ENCODE measurements at places on chromosomes 7 and 10. TPM values are rescaled to one million over a fixed set of nuclear protein-coding genes. Genes with fewer than 3 reads are reported as not detected.

GPAM gene
- 4.2 TPM for total RNA-seq

UBE2H gene
- 109 TPM for total RNA-seq

PNLIPRP3 gene
- not detected for total RNA-seq

NANOS1 gene
- 0.27 TPM for total RNA-seq

C10orf120 gene
- total RNA-seq, result not detected

EPO gene
- not detected for total RNA-seq

OIT3 gene
- not detected for total RNA-seq

DNA sequence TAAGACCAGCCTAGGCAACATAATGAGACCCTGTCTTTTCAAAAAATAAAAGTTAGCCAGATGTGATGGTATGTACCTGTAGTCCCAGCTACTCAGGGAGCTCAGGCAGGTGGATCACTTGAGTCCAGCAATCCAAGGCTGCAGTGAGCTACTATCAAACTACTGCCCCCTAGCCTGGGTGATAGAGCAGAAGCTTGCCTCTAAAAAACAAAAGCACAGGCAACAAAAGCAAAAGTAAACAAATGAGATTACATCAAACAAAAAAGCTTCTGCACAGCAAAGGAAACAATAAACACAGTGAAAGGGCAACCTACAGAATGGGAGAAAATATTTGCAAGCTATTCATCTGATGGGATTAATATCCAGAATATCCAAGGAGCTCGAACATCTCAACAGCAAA, 65.4 kb downstream of the FANK1 start:
- no peak for DNase-seq
- peaks cover 5% of the 10 kb centered on the region for H3K27me3 ChIP-seq
- no peaks in the 10 kb centered on the region for H3K4me1 ChIP-seq
- H3K4me3 ChIP-seq, result no peak overlapping the region

GRCh38 chr10:86715156-86715795, 41.1 kb upstream of the BMPR1A start:
- H3K4me1 ChIP-seq, result peaks cover 8% of the 10 kb centered on the region
- no peak overlapping the region for H3K27ac ChIP-seq
- H3K36me3 ChIP-seq, result no peaks in the 10 kb centered on the region
- no peak for DNase-seq
- H3K27me3 ChIP-seq, result no peaks in the 10 kb centered on the region

DNA sequence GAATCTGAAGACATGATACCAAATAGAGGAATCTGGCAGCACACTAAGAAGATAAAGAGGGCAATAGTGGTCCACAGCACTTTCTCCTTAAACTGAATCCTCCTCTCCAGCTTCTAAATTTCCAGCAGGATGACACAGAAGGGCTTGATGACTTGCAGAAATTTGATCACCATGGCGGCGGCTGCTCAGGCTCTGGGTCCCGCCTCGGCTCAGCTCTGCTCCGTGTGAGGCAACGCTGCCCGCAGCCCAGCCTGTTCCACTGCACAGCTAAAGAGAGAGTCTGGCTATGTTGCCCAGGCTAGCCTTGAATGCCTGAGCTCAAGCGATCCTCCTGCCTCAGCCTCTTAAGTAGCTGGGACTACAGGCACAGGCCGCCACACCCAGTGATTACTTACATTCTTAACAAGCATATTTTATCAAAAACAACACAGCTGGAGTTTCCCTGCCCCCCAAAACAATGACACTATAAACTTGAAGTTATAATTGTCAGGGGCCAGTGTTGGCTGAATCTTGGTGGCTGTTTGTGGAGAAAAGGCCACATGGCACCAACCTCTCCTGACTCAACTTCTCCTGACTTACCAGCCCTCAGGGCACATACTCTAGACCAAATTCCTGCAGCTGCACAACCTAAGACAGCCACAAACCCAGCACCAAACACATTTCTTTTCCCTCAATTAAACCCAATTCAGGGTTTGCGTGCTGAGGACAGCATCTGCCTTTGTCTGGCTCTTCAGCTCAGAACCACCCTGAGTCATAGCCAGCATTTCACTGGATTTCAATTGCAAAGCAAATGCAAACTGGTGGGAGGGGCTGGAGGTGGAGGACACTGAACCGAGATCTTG, 11.6 kb upstream of the TNPO3 start:
- no peaks in the 10 kb centered on the region for H3K36me3 ChIP-seq
- DNase-seq, result no peak
- H3K4me3 ChIP-seq, result no peak overlapping the region
- no peaks in the 10 kb centered on the region for H3K4me1 ChIP-seq

DNA sequence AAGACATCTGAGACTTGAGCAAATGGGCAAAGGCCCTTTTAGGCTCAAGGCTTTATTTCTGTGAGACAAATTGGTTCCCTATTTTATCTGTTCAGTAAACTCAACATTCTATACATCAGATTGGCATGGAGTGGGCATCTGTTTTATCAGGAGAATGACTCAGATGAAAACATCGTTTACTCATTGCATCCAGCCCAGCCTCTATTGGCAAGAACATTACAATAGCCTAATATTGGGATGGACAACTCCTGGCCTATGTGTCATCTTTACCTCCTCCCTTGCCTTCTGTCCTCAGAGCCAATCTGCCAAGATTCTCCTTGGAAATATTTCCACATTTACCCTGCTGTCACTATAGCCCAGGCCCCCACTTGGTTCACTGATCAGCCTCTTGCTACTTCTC, 5.5 kb upstream of the BLNK start:
- peaks cover 15% of the 10 kb centered on the region for H3K27me3 ChIP-seq
- H3K27ac ChIP-seq, result no peak overlapping the region
- H3K4me1 ChIP-seq, result no peaks in the 10 kb centered on the region
- no peak overlapping the region for H3K4me3 ChIP-seq
- no peak for DNase-seq

DNA sequence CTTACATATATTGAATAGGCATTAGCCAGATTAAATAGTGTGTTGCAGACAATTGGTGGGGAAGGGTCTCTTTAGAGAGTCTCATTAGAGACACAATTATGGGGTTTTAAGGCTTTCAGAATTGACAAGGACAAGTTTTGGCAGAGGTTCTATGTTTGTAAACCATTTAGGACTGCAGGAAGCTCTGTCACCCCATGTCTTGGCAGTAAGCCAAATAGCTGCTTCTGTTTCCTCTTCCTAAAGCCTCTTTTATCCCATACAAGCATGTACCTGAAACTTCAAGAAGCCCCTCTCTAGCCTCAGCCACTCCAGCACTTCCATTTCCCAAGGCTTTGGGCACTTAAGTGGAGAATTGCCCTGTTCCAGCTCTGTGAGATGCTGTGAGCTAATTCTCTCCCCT, 21.8 kb upstream of the LRRC4 start:
- H3K4me1 ChIP-seq, result no peaks in the 10 kb centered on the region
- no peak overlapping the region for H3K27ac ChIP-seq
- no peaks in the 10 kb centered on the region for H3K27me3 ChIP-seq
- no peak overlapping the region for H3K4me3 ChIP-seq

DNA sequence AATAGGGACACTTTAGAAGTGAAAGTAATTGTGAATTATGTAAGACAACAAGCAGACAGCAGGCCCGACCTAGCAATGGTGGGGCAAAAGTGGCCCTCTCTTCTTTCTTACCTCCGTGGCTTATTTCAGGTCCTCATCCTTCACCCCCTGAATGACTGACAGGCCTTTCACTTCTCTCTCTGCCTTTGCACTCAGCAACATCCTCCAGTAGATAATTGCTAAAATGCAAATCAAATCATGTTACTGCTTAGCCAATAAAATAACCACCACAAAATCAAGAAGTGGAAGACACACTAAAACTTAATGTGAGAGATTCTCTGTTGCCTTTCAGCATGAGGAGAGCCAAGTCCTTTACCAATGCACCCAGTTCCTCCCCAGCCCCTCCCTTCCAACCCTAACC, 274.6 kb upstream of the ZNF32 start:
- no peak overlapping the region for H3K4me3 ChIP-seq
- no peaks in the 10 kb centered on the region for H3K27me3 ChIP-seq
- H3K36me3 ChIP-seq, result no peaks in the 10 kb centered on the region
- H3K4me1 ChIP-seq, result no peaks in the 10 kb centered on the region
- no peak overlapping the region for H3K27ac ChIP-seq
- no peak for DNase-seq

DNA sequence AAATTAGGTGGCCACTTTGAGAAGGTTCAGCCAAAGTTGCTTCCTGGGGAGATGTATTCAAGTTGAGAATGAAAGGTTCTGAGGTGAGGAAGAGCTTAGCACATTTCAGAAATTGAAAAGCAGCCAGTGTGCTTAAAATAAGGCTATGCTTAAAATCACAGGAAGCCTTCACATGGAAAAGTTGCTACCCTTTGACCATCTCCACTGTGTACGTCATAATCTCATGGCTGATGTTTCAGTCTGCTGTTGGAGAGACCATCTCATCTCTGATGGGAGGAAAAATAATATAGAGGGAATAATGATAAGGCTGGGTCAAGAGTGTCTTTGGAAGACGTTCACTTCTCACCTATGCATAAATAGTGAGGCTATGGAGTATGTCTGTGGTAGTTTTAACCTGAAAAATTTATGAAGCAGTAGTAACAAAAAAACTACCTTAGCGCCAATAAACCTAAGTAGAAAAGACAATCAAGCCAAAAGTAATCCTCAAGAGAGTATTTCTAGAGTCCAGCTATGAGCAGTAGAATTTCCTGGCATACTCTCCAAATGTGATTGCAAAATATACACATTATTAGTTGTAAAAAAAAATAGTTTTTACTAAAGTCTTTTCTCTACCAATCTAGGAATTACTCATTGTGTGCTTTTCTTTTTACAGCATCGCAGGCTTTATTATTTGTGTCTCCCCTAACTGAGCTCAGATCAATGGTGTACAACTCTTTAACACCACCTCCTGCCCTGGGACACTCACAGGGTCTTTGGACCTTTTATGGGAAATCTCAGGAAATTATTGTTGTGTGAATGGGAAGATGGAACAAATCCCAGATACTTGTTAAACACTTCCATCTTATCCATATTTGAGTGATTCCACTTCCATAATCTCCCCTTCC, 435.2 kb upstream of the LRGUK start:
- no peak overlapping the region for H3K27ac ChIP-seq
- DNase-seq, result no peak
- H3K4me1 ChIP-seq, result no peaks in the 10 kb centered on the region
- no peaks in the 10 kb centered on the region for H3K36me3 ChIP-seq

DNA sequence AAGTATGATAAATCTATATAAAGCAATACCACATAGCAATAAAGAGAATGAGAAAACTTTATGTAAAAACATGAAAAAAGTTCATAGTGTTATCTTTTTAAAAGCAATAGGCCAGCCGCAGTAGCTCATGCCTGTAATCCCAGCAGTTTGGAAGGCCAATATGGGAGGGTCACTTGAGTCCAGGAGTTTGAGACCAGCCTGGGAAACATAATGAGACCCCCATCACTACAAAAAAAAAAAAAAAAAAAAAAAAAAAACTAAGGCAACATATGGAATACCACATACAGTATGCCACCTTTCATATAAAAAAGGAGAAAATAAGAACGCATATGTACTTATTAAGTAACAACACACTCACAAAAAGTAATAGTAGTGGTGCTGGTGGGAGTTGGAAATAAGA, 52.8 kb downstream of the MICU1 start:
- no peak for DNase-seq
- H3K36me3 ChIP-seq, result no peaks in the 10 kb centered on the region
- H3K27me3 ChIP-seq, result no peaks in the 10 kb centered on the region

DNA sequence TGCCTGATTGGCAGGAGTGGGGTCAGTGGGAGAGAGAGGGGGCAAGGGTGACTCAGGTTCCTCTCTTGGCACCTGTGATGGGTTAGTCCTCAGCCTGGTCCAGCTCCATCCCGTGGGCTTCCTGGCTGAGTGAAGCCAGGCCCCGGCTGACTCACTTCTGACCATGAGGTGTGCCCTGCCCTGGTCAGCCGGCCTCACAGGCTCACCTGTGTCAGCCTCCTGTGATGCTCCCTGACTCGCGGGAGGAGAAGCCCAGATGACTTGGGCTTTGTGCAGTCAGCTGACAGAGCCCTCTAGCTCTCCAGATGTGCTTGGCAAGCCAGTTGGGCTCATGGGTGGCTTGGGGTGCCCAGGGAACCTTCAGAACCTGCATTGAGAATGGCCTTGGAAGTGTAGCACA, 16.0 kb upstream of the PPIF start:
- no peaks in the 10 kb centered on the region for H3K27me3 ChIP-seq
- DNase-seq, result no peak
- H3K4me1 ChIP-seq, result peaks cover 10% of the 10 kb centered on the region
- no peak overlapping the region for H3K4me3 ChIP-seq
